ENCODE measurements at places on chromosomes 11 and 22. TPM values are rescaled to one million over a fixed set of nuclear protein-coding genes. Genes with fewer than 3 reads are reported as not detected.

- peaks cover 92% of the 10 kb centered on the region for H3K36me3 ChIP-seq
- H3K4me3 ChIP-seq: no peak overlapping the region
- peaks cover 17% of the 10 kb centered on the region for H3K4me1 ChIP-seq
- peak overlapping the region; percentile 32 for H3K27ac ChIP-seq
- no peaks in the 10 kb centered on the region for H3K27me3 ChIP-seq
Measured at GRCh38 chr11:75280227-75280701, 39.7 kb downstream of the TPBGL start.

The APOC3 gene
- total RNA-seq: not detected

DNA sequence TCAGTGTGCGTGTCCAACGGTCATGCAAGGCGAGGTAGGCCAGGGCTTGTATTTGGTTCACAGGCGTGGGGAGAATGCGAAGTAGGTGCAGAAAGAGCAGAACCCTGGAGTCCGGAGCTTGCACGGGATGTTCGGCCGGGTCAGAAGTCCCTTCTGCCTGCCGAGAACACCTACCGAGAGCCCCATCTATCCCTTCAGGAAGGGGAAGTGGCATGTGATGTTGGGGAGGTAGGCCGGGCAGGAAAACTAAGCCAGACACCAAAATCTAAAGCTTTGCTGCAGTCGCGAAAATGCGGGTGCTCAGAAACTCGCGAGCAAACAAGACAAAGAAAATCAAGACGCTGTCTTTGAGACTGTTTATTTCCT lies 435 bp upstream of the TAF6L start:
- no peak for DNase-seq
- H3K36me3 ChIP-seq: peaks cover 7% of the 10 kb centered on the region
- peaks cover 36% of the 10 kb centered on the region for H3K4me1 ChIP-seq
- H3K4me3 ChIP-seq: peak overlapping the region; percentile 79
- no peaks in the 10 kb centered on the region for H3K27me3 ChIP-seq
- peak overlapping the region; percentile 92 for H3K27ac ChIP-seq

The MRGPRD gene
- total RNA-seq: 2.5 TPM

DNA sequence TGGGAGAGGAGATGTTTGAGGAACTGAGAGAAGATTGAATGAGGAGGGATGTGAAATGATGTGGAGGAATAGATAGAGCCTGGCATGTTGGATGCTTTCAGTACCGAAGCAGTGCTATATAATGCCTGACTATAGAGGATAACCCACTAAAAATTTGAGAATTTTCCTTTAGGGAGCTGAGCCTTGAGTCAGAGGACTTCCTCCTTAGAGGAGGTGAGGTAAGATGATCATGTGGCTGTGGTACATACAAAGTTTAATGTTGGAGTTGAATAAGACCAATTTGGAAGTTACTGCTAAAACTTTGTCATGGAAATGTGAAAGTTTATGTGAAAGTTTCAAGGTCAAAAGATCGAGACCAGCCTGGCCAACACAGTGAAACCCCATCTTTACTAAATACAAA lies 66.9 kb downstream of the YAP1 start:
- no peaks in the 10 kb centered on the region for H3K27me3 ChIP-seq
- H3K4me1 ChIP-seq: peaks cover 22% of the 10 kb centered on the region
- peaks cover 17% of the 10 kb centered on the region for H3K36me3 ChIP-seq
- peak overlapping the region; percentile 83 for H3K27ac ChIP-seq
- DNase-seq: no peak
- no peak overlapping the region for H3K4me3 ChIP-seq

DNA sequence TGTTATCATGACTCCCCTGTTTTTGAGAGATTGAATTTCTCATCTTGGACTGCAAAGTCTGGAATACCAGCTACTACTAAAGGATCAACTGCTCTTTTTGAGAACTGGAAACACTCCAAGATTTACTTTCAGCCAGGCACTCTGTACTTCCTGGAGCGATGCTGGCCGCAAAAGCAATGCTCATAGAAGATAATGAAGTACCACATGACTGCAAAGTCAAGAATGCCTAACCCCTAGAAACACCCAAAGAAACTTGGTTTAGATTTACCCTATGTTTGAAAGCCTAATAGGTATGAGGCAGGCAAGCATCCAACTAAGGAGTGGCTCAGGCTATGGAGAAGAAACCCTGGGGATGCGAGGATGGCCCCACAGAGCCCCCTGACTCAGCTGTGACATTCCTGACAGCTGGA lies 47.7 kb upstream of the ARHGAP20 start:
- peaks cover 38% of the 10 kb centered on the region for H3K4me1 ChIP-seq

DNA sequence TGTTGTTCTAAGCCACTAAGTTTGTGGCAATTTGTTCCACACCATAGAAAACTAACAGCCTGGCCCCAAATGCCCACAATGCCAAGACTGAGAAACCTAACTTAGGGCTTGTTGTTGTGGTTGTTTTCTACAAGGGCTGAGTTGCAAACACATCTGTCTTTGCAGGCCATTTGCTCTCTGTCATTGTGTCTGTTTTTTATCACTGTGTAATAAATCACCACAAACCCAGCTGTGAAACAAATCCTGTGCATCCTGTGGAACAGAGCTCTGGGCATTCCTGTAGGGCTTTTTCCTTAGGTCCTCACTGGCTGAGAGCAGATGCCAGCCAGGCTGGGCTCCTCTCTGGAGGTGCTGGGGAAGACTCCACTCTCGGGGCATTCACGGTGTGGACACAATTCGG lies 15.7 kb upstream of the SYT8 start:
- no peak for DNase-seq
- H3K27ac ChIP-seq: no peak overlapping the region
- no peaks in the 10 kb centered on the region for H3K4me1 ChIP-seq
- no peak overlapping the region for H3K4me3 ChIP-seq
- peaks cover 29% of the 10 kb centered on the region for H3K27me3 ChIP-seq

DNA sequence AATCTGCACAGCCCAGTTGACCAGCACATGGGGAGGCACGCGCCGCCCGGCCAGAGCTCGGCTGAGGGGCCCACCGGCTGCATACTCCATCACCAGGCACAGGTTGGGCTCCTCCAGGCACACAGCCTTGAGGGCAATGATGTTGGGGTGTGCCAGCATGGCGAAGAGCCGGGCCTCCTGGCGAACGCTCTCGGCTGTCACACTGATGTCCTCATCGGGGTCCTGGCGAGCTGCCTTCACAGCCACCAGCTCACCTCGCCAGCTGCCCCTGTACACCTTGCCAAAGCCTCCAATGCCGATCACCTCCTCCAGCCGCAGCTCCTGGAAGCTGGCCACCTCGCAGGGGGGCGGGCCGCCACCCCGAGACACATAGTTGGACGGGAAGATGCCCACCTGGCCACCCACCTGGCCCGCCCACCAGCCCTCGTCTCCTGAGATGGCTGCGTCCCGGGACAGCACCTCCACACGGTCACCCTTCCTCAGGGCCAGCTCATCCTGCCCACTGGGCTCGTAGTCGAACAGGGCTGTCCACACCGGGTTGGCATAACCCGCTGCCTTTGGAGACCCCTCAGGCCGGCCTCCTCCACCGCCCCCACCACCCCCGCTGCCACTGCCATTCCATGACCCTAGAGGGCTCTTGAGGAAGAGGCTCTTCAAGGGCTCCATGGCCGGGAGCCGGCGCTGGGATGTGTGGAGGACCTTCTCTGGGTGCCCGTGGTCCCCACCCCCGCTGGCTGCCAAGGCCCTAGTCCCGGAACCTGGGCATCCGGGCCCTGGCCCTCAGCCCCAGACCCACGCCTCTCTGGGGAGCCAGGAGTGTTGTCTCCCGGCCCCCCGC lies 711 bp downstream of the MAP3K11 start:
- H3K27ac ChIP-seq: peak overlapping the region; percentile 87
- H3K4me3 ChIP-seq: peak overlapping the region; percentile 72
- peaks cover 12% of the 10 kb centered on the region for H3K36me3 ChIP-seq
- H3K4me1 ChIP-seq: peaks cover 58% of the 10 kb centered on the region

- no peak overlapping the region for H3K4me3 ChIP-seq
- peaks cover 9% of the 10 kb centered on the region for H3K4me1 ChIP-seq
- no peak overlapping the region for H3K27ac ChIP-seq
- H3K36me3 ChIP-seq: no peaks in the 10 kb centered on the region
- DNase-seq: no peak
Measured at GRCh38 chr11:103844327-103845215, 191.9 kb upstream of the DDI1 start.

The NXF1 gene
- total RNA-seq: 86.4 TPM

DNA sequence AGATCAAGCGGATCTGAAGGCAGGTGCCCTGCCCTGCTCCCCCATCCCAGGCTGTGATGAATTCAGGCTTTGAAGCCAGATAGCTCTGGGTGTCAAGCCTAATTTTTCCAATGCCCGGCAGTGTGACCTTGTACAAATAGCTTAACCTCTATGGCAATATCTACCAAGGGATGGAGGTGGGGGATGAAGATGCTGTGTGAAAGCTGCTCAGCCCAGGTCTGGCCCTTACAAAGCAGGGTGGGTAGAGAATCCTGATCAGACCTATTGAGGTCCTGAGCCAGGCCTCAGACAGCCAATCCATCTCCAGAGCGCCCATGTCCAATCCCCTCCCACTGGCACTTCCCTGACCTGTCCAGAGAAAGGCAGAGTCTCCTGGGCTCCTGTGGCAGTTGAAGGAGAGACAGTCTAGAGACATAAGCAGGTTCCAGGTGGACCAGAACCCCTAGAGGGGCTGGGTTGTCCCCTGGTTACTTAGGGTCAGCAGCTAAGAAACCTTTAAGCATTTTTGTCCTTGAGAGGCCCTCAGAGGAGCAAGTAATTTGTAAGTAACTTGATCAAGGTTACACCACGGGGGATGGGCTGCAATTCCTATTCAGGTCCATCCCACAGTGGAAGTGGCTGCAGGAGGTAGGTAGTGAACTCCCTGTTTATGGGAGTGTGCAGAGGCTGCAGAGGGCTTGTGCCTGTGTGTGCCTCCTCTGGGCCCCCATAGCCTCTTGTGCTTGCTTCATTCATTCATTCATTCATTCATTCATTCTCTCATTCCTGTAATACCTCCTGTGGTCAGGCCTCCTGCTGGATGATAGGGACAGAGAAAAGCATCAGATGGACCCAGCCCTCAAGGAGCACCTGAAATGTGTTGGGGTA lies 10.4 kb downstream of the P2RY2 start:
- no peak for DNase-seq
- no peaks in the 10 kb centered on the region for H3K27me3 ChIP-seq
- no peak overlapping the region for H3K27ac ChIP-seq
- peaks cover 19% of the 10 kb centered on the region for H3K4me1 ChIP-seq

DNA sequence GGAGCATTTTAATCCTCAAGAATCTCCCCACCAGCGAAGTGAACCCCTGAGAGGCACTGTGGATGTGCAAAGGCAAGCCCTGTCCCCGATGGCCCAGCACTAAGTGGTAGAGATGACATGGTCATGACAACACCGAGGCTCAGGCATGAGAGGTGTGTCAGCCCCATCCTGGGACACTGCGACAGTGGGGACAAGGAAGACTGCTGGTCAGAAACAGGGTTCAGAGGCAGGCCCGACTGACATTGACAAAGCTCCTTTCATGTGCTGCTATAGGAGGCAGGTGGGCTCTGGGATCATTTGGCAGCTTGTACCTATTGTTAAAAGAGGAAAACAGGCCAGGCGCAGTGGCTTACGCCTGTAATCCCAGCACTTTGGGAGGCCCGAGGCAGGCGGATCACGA lies 54.3 kb upstream of the MYEOV start:
- H3K4me1 ChIP-seq: no peaks in the 10 kb centered on the region
- no peaks in the 10 kb centered on the region for H3K27me3 ChIP-seq
- no peak overlapping the region for H3K27ac ChIP-seq
- H3K4me3 ChIP-seq: no peak overlapping the region

GRCh38 chr11:10413268-10413667 lies 41.8 kb upstream of the AMPD3 start:
- H3K4me1 ChIP-seq: no peaks in the 10 kb centered on the region
- peak; percentile 80 for DNase-seq
- no peak overlapping the region for H3K27ac ChIP-seq
- H3K27me3 ChIP-seq: no peaks in the 10 kb centered on the region

DNA sequence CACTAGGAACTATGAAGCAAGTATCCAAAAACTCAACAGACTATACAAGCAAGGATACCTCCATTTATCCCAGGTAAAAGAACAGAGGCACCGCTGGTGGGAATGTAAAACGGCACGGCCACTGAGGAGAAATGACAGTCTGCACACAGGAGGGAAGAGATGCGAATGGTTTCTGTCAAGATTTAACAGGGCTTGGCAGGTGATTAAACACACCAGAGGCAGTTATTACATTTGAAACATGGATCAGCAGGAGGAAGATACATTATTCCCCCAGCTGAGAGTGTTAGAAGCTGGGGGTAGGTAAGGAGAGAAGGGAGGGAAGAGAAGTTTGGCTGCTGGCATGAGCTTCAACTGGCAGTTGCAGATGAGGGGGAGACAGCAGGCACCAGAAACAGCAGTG lies 30.2 kb downstream of the ATP6V1E1 start:
- no peaks in the 10 kb centered on the region for H3K4me1 ChIP-seq
- DNase-seq: no peak
- no peaks in the 10 kb centered on the region for H3K27me3 ChIP-seq
- no peak overlapping the region for H3K4me3 ChIP-seq

DNA sequence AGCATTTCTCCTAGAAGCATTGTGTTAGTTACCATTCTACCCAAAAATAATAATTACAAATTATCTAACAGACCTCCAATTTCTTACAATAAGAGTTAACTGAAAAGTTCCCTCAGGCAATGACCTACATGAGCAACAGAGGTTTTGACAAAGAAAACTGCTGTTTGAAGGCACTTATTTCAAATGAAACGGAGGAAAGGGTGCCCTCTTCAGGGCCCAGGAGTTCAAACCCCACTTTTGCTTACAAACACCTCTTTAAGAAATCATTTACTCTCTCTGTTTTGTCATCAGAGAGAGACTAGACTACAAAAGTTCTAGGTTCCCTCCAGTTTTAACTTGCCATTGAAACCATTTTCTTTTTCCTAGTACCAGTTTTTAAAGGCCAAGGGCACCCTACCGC lies 56.7 kb downstream of the AMBRA1 start:
- no peak for DNase-seq
- no peak overlapping the region for H3K27ac ChIP-seq
- H3K4me3 ChIP-seq: no peak overlapping the region
- H3K4me1 ChIP-seq: peaks cover 13% of the 10 kb centered on the region
- H3K36me3 ChIP-seq: peaks cover 26% of the 10 kb centered on the region

- H3K36me3 ChIP-seq: no peaks in the 10 kb centered on the region
- H3K27ac ChIP-seq: peak overlapping the region; percentile 33
- H3K27me3 ChIP-seq: peaks cover 19% of the 10 kb centered on the region
Measured at GRCh38 chr11:19511413-19512183, 201.0 kb upstream of the NAV2 start.

- no peaks in the 10 kb centered on the region for H3K27me3 ChIP-seq
- no peaks in the 10 kb centered on the region for H3K36me3 ChIP-seq
- no peak for DNase-seq
Measured at GRCh38 chr11:104858882-104859775, 39.1 kb downstream of the CASP12 start.

DNA sequence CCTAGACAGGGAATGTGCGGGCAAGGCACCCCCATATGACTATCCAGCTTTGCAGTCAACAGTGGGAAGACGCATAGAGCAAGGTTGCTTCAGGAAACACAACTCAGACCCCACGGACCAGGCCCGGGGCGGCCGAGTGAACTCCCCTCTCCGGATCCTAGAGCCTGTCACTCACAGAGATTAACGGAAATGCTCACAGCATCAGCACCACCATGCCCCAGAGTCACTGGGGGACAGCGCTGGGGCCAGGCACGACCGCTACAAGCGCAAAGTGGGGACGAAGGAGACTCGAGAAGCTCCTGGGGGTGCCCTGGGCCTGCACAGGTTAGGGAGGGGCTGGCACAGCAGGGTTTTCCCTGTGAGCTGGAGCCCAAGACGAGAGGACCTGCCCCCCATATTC lies 15.9 kb downstream of the MACROD1 start:
- no peak for DNase-seq
- H3K4me1 ChIP-seq: peaks cover 35% of the 10 kb centered on the region
